NCI-H2107 (cell line): ENCODE measurements at places on chromosomes 3 and 15.

DNA sequence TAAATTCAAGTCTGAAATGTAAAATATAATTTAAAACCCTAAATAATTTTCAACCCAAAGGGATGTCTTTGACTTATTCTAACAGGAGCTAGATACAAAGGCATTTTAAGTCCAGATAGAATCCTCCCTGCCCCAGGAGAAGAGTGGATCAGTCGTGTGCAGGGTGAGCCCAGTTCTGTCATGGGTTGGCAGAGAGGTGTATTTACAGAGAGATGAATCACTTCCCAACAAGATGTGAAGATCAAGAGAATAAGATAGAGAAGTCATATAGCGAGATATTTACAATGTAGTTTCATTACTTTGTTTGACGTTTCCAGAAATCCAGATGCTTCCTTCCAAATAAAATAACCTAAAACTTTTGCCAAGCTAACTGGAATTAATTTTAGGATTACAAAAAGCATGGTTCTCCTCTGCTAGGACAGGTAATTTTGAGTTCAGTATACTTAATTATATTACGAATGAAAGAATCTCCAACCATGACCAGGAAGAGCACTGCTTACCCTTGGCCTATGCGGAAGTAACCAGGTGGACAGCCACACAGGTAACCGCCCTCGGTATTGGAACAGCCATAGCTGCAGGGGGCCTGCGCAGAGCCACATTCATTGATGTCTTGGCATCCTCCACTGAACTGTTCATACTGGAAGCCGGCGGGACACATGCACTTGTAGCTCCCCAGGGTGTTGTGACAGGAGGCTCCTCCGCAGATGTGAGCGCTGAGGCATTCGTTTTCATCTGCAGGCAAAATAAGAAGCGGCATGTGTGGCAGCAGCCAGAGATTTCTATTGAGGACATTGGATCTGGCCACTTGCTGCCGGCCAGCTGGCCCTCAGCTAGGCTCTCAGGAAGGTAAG, 84.0 kb downstream of the DUT start:
- no peak for DNase-seq

DNA sequence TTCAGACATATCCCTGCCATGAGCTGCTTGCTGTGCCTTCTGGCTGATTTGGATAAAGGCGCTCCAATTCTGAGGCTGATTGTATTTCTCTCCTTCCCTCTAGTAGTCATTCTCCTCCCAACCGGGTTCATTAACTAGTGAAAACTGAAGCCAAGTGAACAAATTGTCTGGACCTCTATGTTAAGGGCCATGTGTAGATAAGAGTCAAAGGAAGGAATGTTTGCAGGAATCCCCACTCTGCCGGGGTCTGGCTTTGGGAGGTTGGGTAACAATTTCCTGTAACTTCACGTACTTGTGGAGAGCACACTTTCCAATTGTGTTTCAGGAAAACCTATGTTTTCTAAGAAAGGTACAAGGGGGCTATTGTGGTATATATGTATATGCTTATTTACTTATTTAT, 38.2 kb upstream of the SUCLG2 start:
- no peak for DNase-seq

- DNase-seq = no peak
These were observed 88.8 kb downstream of the THBS1 start for GRCh38 chr15:39669661-39670060.

DNA sequence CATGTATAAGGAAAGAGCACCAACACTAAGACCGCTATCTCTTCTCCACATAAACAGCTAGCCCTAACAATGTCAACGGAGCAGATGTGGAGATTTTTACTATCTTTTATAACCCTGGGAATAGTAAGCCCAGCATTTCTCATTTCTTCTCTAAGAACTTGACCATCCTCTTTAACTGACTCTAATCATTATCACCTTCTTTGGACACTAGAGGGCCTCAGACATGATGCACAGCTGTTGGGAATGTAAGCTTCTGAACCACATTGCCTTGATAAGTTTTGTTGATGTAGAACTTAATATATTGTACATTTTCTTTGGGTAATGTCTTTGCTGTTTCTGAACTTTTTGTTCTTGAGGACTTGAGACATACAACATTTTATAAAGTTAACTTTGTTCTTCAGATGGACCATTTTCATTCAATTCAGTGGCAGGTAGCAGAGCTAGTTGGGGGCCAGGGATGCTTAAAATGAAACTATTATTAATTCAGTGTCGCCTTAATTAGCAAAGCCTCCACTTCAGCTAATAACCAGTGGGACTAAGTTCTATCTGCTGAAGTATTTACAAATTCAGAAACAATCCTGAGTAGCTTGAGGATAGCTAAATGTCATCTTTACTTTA, 9.6 kb upstream of the TAGLN3 start:
- DNase-seq = peak; percentile 47

GRCh38 chr3:194985031-194985578, 285.9 kb downstream of the XXYLT1 start:
- peak; percentile 90 for DNase-seq
